Activated naive CD8-positive, alpha-beta T cell treated with anti-CD3 and anti-CD28 coated beads, Interleukin-2, amount 50 U/mL, for 16 hours (primary cell): ENCODE measurements at places on chromosomes 3 and 15.

- no peak for DNase-seq
These were observed 13.9 kb downstream of the NLGN1 start for GRCh38 chr3:173411375-173411973.

- DNase-seq, result no peak
These were observed 643.4 kb upstream of the ARPP21 start for GRCh38 chr3:34995796-34996430.

DNA sequence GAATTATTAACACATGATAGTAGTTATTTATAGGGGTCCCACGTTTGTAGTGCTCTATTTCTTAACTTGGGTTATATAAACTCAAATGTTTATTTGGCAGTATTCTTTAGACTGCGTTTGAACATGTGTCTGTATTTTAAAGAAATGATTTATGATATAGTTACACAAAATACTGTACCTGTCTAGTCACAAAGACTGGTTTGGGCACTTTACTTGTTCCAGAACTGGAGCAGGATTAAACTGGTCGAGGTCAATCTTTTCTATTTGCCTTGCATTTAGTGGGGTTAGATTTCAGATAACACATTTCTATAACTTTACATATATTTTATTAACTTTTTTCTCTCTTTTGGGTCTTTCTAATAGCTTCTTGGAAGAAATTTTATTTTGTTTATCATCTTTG lies 39.5 kb downstream of the HACD3 start:
- no peak for DNase-seq

DNA sequence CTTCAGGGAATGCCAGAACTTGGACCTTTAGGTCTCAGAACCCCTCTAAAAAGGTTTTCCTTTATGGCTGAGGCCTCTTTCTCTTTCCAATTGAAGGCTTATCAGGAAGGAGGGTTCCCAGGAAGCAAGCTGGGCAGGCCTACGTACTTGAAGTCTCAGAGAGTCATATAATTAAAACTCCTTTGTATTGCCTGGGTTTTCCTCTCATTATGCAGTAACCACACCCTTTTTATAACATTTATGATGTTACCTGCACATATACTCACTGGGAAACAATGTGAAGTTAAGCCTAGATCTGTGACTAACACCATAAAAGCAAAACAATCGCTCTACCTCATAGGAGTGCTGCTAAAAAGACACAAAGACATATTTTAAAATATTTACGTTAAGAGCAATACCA lies 27.3 kb downstream of the SERP1 start:
- DNase-seq, result no peak

DNA sequence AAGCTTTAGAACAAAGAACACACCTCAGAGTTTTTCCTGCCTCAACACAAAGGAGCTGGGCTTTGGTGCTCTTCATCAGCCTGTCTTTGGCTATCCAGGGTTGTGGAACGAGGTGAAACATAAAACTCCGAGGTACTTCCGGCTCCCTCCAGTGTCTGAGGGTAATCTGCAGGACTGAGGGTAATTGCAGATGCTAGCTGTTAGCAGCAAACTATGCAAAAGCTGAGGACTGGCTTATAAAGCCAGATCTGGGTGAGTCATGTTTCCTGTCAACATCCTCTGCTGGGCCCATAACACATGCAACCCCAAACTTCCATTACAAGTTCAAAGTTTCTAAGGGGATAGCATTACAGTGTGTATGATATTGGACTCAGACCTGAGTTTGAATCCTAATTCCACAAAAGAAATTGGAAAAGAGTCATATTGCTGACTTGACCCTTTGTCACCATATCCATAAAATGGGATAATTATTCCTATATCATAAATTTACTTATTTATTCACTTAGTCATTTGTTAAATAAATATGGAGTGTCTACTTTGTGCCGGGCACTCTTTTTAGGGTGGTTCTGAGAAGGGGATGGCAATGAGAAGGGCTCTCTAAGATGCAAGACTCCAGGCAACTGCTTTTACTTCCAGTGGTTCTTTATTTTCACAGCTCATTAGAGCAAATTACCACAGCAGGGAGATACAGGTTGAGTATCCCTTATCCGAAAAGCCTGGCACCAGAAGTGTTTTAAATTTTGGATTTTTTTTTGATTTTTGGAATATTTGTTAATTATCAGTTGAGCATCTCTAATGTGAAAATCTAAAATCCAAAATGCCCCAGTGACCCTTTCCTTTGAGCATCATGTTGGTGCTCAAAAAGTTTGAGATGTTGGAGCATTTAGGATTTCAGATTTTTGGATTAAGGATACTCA lies 9.5 kb upstream of the TRIM69 start:
- peak; percentile 47 for DNase-seq

- no peak for DNase-seq
These were observed 1.3 kb downstream of the SLC28A2 start for GRCh38 chr15:45253330-45253729.

DNA sequence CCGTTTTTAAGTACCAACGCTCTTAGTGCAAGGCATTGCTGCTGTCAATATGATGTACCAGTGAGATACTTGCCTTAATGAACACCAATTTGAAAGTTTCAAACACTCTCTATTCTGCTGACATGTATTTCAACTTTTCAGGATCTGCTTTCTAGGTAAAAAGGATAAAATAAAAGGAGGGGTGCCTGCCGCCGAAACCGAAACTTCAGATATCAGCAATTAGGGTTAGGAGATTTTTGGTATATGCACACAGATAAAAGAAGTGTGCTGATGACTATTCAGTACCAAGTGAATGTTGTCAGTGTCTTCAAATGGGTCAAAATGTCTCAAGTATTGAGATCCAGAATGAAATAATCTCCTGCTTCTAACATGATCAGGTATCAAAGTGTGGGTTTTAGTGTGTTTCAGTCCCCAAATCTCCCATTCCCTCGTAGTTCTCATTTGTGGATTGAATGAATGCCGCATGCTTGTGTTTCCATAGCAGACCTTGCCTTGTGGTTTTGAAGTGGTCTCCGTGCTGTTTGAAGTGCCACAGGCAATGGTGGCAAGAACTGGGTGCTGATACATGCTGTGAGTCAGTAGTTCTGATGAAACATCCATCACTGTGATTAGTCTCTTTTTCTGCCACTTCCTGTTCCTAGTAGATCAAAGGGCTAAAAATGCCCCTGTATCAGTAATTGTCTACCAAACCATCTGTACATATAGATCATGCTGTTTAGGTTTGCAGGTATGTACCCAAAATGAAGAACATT lies 22.5 kb downstream of the CHST14 start:
- peak; percentile 42 for DNase-seq

GRCh38 chr15:59438625-59439290 lies 772 bp downstream of the FAM81A start:
- no peak for DNase-seq

DNA sequence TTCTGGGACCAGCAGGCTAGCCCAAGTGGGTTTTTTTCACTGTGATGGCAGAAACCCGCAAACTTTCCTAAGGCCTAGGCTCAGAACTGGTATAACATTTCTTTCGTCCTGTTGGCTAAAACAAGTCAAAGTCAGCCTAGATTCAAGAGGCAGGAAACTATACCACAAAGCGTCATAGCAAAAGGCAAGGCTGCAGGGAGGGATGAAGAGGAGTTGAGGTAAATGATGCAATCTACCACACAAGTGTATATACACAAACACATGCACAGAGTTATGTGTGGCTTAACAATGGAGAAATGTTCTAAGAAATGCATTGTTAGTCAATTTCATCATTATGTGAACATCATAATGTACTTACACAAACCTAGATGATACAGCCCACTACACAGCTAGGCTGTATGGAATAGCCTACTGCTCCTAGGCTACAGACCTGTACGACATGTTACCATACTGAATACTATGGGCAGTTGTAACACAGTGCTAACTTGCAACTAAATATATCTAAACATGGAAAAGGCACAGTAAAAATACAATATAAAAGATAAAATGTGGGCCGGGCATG lies 225.6 kb downstream of the TBL1XR1 start:
- DNase-seq, result no peak

DNA sequence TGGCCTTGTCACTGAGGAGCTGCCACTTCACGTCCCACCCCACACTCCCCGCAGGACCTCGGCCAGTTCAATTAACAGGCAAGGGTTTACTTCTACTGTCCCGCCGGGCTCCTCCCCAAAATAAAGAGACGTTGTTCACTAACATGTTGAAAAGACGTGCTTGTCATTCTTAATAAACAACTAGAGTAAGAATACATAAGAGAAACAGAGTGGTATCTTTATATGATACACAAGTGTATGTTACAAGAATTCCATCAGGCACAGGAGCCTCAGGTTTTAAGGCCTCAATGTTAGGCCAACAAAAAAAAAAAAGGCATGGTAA lies 326 bp upstream of the IMPDH2 start:
- no peak for DNase-seq

DNA sequence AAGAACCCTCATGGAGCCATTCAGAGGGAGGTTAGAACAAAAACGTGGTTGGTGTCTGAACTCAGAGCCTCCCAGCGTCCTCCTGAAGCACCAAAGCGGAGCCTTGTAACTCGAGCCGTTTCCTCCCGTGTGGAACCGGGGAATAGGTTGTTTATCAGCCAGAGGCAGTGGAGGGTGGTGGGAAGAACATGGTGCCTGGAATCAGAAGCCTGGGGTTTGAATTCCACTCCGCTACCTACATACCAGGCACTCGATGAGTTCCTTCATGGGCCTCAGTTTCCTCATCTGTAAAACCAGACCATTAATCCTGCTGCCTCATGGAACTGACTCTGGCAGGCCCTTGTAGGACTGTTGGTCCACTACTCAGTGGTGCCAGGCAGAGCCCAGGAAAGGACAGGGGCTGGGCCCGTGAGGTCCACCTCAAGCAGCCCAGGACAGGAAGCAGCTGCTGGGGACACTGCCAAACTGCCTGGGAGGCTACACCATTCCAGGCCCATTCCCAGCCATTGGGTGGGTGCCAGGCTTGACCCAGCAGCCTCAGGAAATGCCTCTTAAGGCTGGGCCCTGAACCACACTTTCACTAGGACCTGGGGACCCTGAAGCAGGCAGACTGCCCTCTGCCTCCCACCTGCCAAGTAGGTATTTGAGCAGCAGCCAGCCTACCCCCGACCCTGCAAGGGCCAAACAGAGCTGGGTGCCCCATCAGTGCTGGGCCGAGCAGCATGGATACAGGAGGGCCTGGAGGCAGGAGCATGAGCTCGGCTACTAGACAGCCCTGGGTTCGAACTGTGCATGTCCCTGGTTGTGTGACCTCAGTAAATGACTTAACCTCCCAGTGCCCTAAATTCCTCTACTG lies 33.4 kb downstream of the PRKCD start:
- no peak for DNase-seq

DNA sequence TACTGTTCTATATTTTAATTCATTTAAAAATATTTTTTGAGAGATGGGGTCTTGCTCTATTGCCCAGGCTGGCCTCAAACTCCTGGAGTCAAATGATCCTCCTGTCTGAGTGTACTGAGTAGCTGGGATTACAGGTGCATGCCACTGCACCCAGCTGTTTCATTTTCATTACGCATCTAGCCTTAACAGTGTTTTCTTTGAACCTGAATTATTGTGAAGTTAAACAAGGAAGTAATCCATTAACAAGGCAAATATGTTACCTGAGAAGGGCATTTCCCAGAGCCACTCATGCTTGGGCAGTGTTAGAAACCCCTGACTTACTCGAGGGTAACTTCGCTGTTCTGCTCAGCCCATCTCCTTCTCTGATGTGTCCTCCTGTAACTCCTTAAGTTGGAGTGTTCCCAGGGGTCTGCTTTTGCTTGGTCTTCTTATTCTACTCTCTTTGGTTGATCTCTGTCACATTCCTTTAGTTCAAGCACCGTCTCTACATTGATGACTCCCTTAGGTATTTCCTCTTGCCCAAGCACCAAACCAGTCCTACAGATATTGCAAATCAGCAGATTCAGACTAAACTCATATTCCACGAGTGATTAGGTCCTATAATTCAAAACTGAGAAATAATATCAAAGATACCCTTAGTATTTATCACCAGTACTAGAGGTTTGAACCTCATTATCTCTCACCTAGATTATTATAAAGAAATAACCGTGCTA lies 107.9 kb downstream of the STAC start:
- DNase-seq, result no peak

GRCh38 chr15:46589088-46589487 lies 954.3 kb downstream of the SQOR start:
- DNase-seq, result no peak

GRCh38 chr3:23758253-23758838 lies 47.4 kb upstream of the UBE2E1 start:
- no peak for DNase-seq

GRCh38 chr3:29478611-29479010 lies 197.7 kb downstream of the RBMS3 start:
- DNase-seq, result no peak

GRCh38 chr3:138578961-138579574 lies 15.0 kb downstream of the CEP70 start:
- DNase-seq, result no peak

DNA sequence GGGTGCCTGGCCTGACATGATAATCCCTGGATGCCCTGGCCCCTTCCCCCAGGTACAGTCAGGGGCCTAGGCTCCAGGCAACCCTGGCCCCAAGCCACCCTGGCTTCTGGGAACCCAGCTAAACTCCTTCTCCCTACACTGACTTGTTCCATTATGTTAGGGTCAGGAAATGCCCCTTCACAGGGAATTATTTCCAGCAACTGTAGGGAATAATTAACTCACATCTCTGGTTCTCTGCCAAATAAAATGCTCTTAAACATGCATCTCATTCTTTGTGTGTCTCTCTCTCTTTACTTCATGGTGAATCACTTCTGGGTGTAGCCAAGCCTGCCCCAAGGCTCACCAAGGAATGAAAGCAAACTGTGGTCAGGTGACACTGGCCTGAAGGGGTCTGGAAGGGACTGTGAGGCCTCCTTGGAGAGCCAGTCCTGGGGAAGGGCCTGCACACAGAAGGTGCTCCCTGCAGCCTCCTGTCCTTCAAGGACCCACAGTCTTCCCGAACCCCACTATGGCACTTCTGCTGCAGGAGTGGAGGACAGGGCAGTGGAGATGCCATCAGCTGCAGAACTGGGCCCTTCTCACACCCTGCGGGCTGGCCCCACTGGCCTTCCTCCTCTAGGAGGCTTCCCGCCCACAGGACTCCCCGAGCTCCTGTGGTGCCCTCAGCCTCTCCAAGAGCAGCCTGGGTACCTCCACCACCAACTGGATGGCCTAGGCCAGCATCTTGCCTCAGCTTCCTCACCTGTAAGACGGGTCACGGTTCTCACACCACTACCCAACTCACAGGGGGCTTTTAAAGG lies 17.6 kb downstream of the TKT start:
- DNase-seq, result no peak

GRCh38 chr15:27176785-27177406 lies 205.9 kb downstream of the GABRG3 start:
- no peak for DNase-seq

- DNase-seq, result no peak
These were observed 164.3 kb upstream of the IL12A start for GRCh38 chr3:159824333-159824732.
